Muscle of leg (tissue), 16 donors: ENCODE measurements at places on chromosomes 3 and 15. TPM values are rescaled to one million over a fixed set of nuclear protein-coding genes. Genes with fewer than 3 reads are reported as not detected.

- DNase-seq = peak; percentile 91
Observed at GRCh38 chr3:170355738-170356595, 1.5 kb upstream of the SKIL start.

DNA sequence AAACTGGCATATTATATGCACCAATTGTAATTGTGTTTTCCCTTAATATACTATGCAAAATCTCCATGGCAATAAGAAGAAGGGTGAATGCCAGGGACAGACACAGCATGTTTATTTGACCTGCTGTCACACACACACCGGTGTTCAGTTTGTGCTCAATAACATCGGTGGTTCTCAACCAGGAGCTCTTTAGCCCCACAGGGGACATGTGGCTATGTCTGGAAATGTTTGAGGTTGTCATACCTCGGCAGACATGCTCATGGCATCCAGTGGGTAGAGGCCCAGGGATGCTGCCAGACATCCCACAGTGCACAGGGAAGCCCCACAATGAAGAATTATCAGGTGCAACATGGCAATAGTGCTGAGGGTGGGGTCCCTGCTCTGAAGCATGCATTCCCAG, 38.2 kb downstream of the GLB1 start:
- DNase-seq = no peak

PLSCR2 gene
- not detected for total RNA-seq

- no peak for DNase-seq
Observed at GRCh38 chr3:72449551-72449950, 398.7 kb downstream of the SHQ1 start.

- DNase-seq = peak; percentile 79
Observed at GRCh38 chr3:125039131-125040100, 16.4 kb downstream of the HEG1 start.

- DNase-seq = no peak
Observed at GRCh38 chr3:47634996-47635395, 56.3 kb upstream of the CSPG5 start.
